CD4-positive, alpha-beta T cell treated with Interleukin-2 at 100 ng/mL for 4 hours (primary cell): ENCODE measurements at places on chromosomes 2 and 18.

- DNase-seq: no peak
These were observed 163.2 kb upstream of the SPRED2 start for GRCh38 chr2:65595630-65596029.

DNA sequence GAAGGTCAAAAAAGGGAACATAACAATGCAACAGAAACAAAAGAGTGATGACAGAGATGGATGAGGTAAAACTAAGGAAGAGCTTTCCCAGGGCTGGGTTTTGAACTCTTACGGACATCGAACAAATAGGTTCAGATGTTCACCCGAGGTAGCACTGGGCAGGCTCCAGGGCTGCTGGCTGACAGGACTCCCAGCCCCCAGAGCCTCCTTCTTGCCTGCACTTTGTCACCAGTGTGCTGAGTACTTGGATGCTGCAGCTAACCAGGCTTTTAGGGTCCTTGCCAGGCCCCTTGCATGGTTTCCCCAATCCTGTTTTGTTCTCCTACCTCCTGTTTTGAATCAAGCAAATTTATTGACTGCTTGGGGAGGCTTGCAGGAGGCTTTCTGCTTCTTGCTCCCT is 322.9 kb downstream of the DYSF start:
- no peak for DNase-seq

- no peak for DNase-seq
These were observed 108.1 kb downstream of the AQP4 start for GRCh38 chr18:26757263-26758019.

- no peak for DNase-seq
These were observed 93.7 kb downstream of the CERKL start for GRCh38 chr2:181563101-181563692.
